IMR-90 (cell line): ENCODE measurements at places on chromosomes 12 and 14. TPM values are rescaled to one million over a fixed set of nuclear protein-coding genes. Genes with fewer than 3 reads are reported as not detected.

The LRRC9 gene
- not detected in 2 replicates for total RNA-seq

The SRRM4 gene
- not detected in 2 replicates for total RNA-seq

The TCL1B gene
- not detected in 2 replicates for total RNA-seq

The AJUBA gene
- total RNA-seq = 57.2 and 67.6 TPM in 2 replicates

The CD69 gene
- total RNA-seq = not detected in 2 replicates

The CATSPERB gene
- total RNA-seq = not detected in 2 replicates

The PRKAB1 gene
- 6.9 and 9.7 TPM in 2 replicates for total RNA-seq

The LGMN gene
- total RNA-seq = 18.9 and 19.2 TPM in 2 replicates

The SRGAP1 gene
- 10.0 and 14.4 TPM in 2 replicates for total RNA-seq

DNA sequence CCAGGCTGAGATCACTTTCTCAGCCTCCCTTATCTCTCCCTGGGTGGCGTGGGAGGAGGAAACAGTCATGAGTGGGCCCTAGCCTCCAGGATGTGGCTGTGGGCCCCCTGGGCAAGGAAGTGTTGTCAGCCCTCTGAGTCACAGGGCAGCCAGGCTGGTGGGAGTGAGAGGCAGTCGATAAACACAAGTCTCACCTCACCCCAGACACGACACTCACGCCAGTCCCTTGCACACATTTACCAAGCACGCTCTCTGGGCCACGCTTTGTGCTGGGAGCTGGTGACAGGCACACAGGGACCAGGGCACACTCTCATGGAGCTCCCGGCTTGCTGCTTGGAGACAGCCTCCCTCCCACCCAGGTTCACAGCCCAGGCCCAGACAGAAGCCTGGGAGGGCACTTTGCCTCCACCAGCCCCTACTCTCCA lies 1.9 kb upstream of the KRT79 start:
- H3K4me3 ChIP-seq = no peak overlapping the region
- H3K4me1 ChIP-seq = peaks cover 18% of the 10 kb centered on the region
- no peaks in the 10 kb centered on the region for H3K36me3 ChIP-seq

DNA sequence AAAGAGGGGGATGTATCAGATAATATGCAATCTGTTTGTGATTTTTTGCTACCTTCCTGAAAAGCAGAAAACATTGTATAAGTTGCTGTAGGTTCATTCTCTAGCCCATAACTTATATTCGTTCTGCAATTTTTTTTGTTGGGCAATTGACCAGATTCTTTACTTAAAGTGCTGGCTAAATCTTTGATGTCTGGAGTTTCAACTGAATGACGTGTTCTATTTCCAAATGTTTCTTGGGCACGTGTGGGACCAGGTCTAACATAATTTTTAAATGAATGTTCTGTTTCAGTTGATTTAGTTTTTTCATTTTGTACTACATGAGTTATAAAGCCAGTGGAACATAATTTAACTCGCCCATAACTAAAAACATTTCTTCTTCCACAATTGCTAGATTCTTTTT lies 3.8 kb downstream of the MLH3 start:
- no peaks in the 10 kb centered on the region for H3K36me3 ChIP-seq
- H3K27me3 ChIP-seq = no peaks in the 10 kb centered on the region
- no peak overlapping the region for H3K27ac ChIP-seq
- peaks cover 10% of the 10 kb centered on the region for H3K4me1 ChIP-seq
- H3K4me3 ChIP-seq = no peak overlapping the region

GRCh38 chr12:103572312-103573045 lies 14.6 kb upstream of the STAB2 start:
- H3K27me3 ChIP-seq = peaks cover 8% of the 10 kb centered on the region
- no peak for DNase-seq
- H3K36me3 ChIP-seq = no peaks in the 10 kb centered on the region
- no peaks in the 10 kb centered on the region for H3K4me1 ChIP-seq
- no peak overlapping the region for H3K4me3 ChIP-seq

- no peak for DNase-seq
- H3K27me3 ChIP-seq = no peaks in the 10 kb centered on the region
- H3K27ac ChIP-seq = no peak overlapping the region
- no peak overlapping the region for H3K4me3 ChIP-seq
These were observed 22.6 kb downstream of the CHGA start for GRCh38 chr14:92945544-92945943.

DNA sequence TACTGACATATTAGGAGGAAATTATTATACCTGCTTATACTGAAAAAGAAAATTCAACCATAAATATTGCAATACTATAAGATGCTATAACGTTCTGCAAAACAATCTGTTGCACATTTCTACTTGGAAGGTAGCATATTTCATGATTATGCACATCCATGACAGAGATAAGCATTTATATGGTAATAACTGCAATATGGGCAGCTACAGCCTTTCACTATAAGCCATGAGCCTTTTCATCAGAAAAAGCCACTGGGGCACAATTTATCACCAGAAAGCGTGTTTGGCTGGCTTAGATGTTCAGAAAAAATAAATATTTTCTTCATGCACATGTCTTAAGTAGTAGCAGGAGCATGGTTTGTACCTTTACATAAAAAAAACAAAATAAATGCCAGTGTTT lies 340.7 kb downstream of the GALC start:
- H3K36me3 ChIP-seq = no peaks in the 10 kb centered on the region
- H3K27me3 ChIP-seq = no peaks in the 10 kb centered on the region
- H3K4me1 ChIP-seq = no peaks in the 10 kb centered on the region
- H3K4me3 ChIP-seq = no peak overlapping the region
